ENCODE measurements at places on chromosomes 5 and 9.
A peak's percentile ranks its signal among the peaks of the same experiment; 100 is the strongest.

- DNase-seq: no peak
Observed at GRCh38 chr5:54227109-54227508, 83.3 kb downstream of the ARL15 start.

- no peak for DNase-seq
Observed at GRCh38 chr9:120841930-120842684, 615 bp downstream of the PSMD5 start.

DNA sequence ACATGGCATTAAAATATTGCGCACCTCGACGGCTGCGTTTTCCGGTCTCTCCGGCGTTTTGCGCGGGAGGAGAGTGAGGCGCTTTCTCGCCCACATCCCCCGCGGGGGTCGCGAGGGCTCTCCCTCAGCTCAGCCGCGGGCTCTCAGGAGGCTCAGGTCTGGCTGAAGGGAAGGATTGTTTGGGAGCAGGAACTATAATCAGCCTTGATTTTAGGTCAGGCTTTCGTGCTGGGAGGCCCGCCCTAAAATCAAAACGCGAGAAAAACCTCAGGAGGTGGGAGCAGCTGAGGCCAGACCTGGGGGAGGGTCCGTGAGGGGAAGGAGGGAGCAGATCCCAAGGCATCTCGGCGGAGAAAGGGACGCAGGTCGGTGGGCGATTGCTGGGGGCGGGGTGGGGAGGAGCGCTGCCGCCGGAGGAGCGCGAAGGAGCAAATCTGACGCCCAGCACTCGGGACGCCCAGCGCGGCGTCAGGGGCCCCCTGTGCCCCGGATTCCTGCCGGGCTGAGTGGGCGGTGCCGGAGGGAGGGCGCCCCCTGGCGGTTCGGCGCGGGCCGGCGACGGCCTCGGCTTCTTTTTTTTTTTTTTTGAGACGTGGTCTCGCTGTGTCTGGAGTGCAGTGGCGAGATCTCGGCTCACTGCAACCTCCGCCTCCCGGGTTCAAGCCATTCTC, 18.7 kb upstream of the RNF130 start:
- DNase-seq: peak; percentile 57

DNA sequence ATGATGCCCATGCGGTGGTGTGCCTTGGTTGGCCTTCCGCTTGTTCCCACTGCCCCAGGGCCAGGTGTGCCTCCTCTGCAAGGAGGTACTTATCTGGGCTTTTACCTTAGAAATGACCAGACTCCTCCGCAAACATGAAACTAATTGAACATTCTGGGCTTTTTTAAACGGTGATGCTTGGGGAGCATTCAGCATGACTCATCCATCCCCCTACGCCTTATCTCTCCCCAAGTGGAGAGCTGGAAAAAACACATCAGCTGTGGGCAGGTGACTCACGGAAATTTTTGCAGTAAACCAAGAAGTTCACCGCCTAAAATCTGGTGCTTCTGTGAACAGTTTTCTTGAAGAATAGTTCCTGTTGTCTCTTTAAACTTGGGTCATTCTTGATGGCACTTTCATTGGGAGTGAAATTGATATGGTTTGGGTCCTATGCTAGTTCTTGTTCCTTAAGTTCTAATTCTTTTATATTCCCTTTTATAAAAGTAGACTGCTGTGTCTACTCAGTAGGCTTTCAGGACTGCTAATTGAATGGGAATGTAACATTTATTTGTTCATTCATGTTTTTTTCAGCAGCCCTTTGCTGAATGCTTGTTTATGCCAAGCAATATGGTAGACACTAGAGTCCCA, 39.6 kb downstream of the SFXN1 start:
- DNase-seq: no peak

DNA sequence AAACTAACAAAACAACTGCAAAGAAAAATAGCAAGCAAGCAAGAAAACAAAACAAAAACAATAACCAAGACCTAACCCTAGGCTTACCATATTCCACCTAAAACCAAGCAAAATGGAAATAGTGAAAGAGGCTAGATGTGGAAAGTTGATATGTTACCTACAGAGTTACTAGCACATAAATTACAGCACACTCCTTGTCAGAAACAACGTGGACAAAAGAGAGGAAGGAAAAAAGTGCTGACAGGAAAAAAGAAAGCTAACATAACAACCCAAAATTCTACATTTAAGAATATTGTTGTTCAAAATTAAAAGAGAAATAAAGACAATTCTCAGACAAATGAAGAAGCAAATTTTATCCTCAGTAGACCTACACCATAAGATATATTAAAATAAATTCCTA, 812.8 kb upstream of the NUDT12 start:
- DNase-seq: no peak
